ENCODE measurements at places on chromosomes 6 and 20. TPM values are rescaled to one million over a fixed set of nuclear protein-coding genes. Genes with fewer than 3 reads are reported as not detected.

The SYNDIG1 gene
- total RNA-seq: 1.4 TPM

The CFAP206 gene
- not detected for total RNA-seq

The SRMS gene
- 1.2 TPM for total RNA-seq

The NELFCD gene
- 56.1 TPM for total RNA-seq

The MTHFD1L gene
- 26.2 TPM for total RNA-seq

The SYCP2L gene
- 0.25 TPM for total RNA-seq

The CNR1 gene
- 1.7 TPM for total RNA-seq

The STMND1 gene
- total RNA-seq: not detected

The MCHR2 gene
- not detected for total RNA-seq

The TRIM31 gene
- not detected for total RNA-seq

The ZNF311 gene
- 2.4 TPM for total RNA-seq

The XKR7 gene
- 0.13 TPM for total RNA-seq

The DNMT3B gene
- total RNA-seq: 1.0 TPM

The GLP1R gene
- not detected for total RNA-seq

The IYD gene
- total RNA-seq: not detected

The HDGFL1 gene
- total RNA-seq: not detected

The LGSN gene
- total RNA-seq: 0.46 TPM

The IL17A gene
- not detected for total RNA-seq

The RAET1E gene
- total RNA-seq: 2.1 TPM

The FGD2 gene
- total RNA-seq: 383 TPM

The SAMD3 gene
- total RNA-seq: 17.5 TPM

The RIN2 gene
- total RNA-seq: 97.7 TPM

The NUDT3 gene
- 27.5 TPM for total RNA-seq

The MUC22 gene
- total RNA-seq: not detected

The WFDC2 gene
- not detected for total RNA-seq

The DNAH8 gene
- total RNA-seq: 5.7 TPM
